ENCODE measurements at places on chromosomes 3 and 15. TPM values are rescaled to one million over a fixed set of nuclear protein-coding genes. Genes with fewer than 3 reads are reported as not detected.

The C3orf62 gene
- total RNA-seq, result 2.1 TPM

The LRRC49 gene
- total RNA-seq, result 70.9 TPM

The OIP5 gene
- 0.51 TPM for total RNA-seq

The KCNMB2 gene
- 1.8 TPM for total RNA-seq

The MYZAP gene
- total RNA-seq, result 869 TPM

The RARB gene
- 17.5 TPM for total RNA-seq

The OR5K2 gene
- not detected for total RNA-seq

The PLA2G4B gene
- total RNA-seq, result 5.8 TPM

The CRABP1 gene
- not detected for total RNA-seq

The CD47 gene
- total RNA-seq, result 44.2 TPM

The PHC3 gene
- 46.8 TPM for total RNA-seq

The PCLAF gene
- total RNA-seq, result 1.1 TPM

The NEK10 gene
- total RNA-seq, result 9.8 TPM

The CPNE9 gene
- total RNA-seq, result not detected

The TUSC7 gene
- not detected for total RNA-seq

- no peak for DNase-seq
These were observed 96.1 kb upstream of the ICE2 start for GRCh38 chr15:60574801-60575631.

DNA sequence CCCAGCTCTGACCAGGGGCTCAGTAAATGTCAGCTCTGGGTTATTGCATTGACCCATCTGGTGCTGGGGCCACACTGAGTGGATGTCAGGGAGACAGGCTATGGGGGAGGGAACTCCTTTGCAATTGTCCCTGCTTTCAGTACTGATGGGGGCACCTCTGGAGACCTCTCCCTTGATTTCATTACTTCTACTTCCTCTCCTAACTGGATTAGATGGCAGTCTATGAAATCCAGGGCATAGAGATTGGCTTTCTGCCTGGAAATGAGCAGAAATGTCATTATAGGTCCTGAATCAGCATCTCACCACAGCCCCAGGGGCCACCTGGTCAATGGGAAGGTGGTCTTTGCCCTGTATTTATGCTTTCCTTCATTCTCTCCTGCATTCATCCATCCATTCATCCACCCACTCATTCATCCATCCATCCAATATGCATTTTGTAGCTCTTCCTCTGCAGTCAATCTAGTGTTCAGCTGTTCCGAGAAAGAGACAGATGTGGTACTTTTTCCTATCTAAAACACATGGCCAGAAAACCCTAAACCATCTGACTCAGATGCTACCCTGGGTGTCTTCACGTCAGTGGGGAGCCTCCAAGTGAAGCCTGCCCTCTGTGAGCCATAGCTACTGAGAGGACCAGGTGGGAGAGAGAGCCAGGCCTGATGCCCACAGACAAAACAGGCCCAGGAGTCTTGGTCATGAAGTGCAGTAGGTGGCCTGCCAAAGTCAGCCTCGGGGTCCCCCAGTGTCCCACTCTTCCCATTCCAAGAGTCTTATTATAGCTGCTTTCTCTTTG is 57.1 kb downstream of the CCDC33 start:
- DNase-seq, result peak; percentile 22

DNA sequence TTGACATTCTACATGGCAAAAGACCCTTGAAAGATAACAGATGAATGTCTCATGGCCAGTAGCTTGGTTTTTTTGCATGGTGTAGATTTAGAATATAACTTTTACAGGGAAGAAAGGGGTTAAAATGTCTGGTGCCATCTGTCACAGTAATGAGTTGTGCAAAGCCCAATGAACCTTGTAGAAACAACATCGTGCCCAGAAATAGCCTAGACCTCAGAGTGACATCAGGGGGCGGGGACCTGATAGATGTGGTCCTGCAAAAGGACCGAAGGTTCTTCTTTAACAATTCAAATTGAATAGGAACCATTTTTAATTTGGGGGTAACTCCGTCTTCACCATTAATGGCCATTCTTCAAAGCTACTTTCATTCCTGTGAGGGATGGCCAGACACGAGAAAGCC is 254.1 kb upstream of the CTDSPL start:
- DNase-seq, result no peak

GRCh38 chr3:162491952-162492351 is 995.3 kb downstream of the OTOL1 start:
- DNase-seq, result no peak

DNA sequence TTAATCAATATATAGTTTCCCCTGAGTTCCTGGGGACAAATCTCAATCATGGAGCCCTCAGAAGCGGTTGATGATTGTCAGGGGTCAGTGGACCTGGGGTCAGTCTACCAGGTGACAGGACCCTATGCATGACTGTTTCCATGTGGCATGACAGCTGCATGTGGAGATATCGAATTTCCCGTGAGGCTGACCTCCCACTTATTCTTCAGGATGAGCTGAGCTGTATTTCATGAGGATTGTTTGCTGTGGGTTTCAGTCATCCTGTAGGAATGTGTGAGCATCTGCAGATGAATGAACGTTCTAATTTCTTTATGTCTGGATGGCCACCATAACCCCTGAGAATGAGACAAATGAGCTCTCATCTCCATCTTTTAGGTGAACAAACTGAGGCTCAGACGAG is 93.0 kb upstream of the HES1 start:
- DNase-seq, result no peak

GRCh38 chr3:123319760-123320159 is 118.0 kb downstream of the SEC22A start:
- DNase-seq, result no peak

GRCh38 chr3:115885621-115886020 is 262.3 kb downstream of the GAP43 start:
- no peak for DNase-seq

- no peak for DNase-seq
These were observed 949.0 kb upstream of the SEMA6D start for GRCh38 chr15:46768287-46768686.

DNA sequence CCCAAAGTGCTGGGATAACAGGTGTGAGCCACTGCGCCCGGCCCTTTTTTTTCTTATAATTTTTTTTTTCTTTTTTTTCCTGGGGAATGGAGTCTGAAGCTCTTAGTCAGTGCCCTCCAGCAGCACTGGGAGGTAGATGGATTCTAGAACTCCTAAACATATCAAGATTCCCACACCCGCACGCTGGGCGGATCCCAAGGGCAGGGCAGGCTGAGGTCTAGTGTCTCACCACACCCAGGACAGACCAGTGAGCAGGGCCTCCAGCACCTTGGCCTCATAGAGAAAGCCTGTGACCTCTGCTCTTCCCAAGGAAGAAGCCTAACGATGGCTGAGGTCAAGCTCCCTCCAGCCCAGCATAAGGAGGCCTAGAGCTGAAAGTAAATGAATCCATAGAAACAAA is 153.7 kb upstream of the MEF2A start:
- DNase-seq, result no peak

DNA sequence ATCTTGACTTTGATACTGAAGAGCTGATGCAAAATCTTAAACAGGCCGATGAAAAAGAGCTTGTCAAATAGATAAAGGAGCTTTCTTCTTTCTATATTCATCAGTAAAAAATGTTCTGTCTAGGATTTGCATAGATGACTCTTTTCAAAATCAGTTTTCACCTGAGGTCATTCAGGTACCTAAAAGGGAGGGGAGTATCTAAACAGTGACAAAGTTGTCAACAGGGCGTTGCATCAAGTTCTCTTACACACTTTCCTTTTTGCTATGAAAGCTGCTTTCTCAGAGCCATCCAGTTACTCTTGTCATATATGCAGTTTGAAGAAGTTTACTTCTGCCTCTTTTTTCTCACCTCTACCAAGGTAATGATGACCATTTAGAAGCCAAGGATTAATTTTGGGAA is 60.0 kb downstream of the AKAP13 start:
- no peak for DNase-seq

DNA sequence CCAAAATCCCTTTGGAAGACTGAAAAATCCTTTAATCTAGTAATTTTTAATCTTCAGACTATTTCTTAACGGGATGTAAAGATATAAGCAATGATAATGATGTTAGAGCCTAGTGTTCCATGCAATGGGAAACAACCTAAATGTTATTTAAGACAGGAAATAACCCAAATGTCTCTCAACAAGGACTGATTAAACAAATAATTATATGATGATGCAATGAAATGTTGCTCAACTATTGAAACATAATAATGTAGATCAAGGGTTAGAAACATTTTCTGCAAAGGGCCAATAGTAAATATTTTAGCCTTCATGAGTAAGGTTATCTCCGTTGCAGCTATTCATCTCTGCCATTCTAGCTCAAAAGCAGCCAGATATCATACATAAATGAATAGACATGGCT is 275.4 kb downstream of the NEK10 start:
- no peak for DNase-seq

DNA sequence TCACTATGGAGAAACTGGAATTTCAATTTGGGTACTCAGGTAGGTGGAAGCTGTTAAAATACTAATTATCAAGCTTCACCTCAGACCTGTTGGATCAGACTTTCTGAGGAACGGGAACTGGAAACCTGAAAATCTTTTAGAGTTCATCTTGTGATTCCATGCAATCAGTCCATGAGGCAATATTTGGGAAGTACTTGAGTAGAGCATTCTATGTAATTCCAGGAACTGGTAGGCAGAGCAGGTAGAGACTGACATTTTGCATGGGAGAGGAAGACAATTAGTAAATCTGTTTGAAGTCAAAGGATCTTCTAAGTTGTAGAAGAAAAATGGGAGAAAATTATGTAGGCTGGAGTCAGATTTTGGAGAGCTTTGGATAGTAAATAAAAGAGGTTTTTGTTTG is 43.1 kb downstream of the FGF7 start:
- no peak for DNase-seq

DNA sequence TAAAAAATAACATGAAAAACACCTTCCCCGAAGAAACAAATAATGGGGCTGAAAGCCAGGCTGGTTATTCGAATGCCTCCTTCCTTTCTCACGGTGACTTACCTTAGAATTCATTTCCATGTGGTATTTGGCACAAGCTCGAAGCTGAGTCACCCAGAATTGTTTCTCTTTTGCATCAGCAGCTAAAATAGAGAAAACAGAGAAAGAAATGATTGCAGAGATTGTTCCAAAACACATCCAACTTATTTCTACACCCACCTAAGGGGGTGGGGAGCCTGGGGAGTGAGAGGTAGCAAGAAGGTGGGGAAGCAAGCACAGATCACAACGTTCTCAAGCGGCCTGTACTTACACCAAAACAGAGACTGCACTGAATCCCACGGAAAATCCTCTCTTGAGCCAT is 104.7 kb downstream of the OSBPL10 start:
- DNase-seq, result no peak

DNA sequence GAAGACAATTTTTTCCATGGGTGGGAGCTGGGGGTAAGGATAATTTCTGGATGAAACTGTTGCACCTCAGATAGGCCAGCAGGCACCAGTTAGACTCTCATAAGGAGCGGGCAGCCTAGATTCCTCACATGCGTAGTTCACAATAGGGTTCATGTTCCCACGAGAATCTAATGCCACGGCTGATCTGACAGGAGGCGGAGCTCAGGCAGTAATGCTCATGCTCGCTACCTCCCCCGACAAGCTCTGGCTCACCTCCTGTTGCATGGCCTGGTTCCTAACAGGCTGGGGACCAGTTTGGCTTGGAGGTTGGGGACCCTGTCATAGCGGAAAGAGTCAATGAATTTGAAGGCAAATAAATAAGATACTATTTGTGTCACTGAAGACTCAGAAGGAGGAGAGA is 105.5 kb downstream of the PLD1 start:
- no peak for DNase-seq

DNA sequence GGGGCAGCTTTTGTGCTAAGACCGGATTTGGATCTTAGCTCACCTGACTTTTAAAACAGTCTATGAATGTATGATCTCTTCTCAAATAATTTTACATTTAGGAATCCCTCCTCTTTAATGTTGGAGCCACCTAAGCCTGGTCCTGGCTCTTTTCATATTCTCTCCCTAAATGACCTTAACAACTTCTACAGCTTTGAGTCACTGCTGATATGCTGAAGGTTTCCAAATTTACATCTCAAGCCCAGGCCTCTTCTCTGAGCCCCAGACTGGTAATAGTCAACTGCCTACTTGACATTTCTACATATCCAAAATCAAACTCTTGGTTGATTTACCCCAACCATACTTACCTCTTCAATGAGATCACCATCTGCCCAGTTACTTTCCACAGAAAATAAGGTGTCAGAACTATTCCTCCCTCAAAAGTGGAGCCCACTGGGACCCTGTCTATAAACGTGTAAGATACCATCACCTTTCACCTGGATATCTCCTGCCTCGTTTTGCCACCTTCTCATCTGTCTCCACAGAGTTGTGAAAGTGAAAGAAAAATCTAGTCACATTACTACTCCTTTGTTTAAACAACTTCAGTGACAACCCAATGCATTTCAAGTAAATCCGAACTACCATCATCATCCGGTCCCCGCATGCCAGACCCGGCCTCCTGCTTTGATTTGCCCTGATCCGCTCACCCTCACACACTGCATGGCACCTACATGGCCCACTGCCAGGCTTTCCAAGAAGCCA is 48.8 kb downstream of the UBP1 start:
- no peak for DNase-seq

- no peak for DNase-seq
These were observed 72.7 kb downstream of the DTWD1 start for GRCh38 chr15:49693498-49693897.

- no peak for DNase-seq
These were observed 538.2 kb downstream of the NAALADL2 start for GRCh38 chr3:175397372-175397771.

DNA sequence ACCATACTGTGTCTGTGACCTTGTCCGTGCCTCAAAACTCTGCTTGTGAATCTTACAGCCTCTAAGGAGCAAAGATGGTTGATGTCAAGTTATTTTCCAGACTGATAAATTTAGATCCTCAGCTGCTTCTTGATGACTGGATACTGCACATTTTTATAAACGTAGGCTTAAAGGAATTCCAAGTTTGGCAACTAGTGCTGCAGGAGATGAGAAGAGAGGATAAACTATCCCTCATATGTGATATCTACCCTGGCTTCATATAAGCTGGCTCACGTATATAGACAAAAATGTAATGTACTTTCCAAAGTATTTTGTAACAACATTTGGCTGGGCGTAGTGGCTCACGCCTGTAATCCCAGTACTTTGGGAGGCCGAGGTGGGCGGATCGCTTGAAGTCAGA is 89.6 kb downstream of the GMPS start:
- DNase-seq, result no peak

GRCh38 chr3:159721324-159721723 is 267.3 kb upstream of the IL12A start:
- no peak for DNase-seq

- DNase-seq, result no peak
These were observed 227.7 kb upstream of the CD96 start for GRCh38 chr3:111314181-111314873.

DNA sequence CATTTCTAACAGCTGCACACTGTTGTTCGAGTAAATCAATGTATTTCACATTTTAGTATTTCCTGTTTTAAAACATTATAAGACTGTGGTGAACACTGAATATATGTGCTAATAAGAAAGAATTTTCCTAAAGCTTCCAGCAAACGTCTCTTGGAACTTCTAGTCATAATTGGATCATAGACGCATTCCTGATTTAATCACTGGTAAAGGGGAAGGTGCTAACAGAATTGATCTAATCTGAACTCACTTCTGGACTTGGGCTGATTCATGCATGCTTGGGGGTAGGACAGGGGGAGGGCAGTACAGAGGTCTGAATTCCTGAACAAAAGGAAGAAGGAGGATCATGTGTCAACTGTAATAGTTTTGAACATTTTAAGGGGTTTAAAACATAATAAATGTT is 7.3 kb upstream of the LEKR1 start:
- DNase-seq, result no peak

All from Right ventricle myocardium inferior (tissue), 1 donor.